ENCODE measurements at places on chromosomes 3 and 15.
A peak's percentile ranks its signal among the peaks of the same experiment; 100 is the strongest.

- peak; percentile 43 for DNase-seq
These were observed 42.6 kb downstream of the PPCDC start for GRCh38 chr15:75065851-75066509.

GRCh38 chr15:48479751-48480150 is 148.5 kb downstream of the DUT start:
- DNase-seq, result no peak

- DNase-seq, result peak; percentile 88
These were observed 3.8 kb downstream of the PKM start for GRCh38 chr15:72227192-72227586.

DNA sequence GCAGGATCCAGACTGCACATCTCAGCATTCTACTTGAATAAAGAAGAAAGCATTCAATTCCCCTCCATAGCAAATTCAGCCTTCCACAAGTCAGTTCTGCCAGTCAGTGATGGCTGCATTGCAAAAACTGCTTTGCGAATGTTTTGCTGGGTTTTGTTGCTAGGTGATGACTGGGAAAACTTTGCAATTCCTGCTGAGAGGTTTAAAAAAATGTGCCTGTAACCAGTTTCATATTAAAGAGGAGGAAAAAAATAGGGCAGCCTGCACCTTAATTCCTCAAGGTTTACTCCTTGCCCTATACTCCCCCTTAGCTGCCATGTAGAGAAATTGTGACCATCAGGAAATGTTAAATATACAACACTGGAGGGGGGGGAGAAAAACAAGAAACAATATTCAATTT is 225.6 kb upstream of the ATP11B start:
- DNase-seq, result peak; percentile 5

DNA sequence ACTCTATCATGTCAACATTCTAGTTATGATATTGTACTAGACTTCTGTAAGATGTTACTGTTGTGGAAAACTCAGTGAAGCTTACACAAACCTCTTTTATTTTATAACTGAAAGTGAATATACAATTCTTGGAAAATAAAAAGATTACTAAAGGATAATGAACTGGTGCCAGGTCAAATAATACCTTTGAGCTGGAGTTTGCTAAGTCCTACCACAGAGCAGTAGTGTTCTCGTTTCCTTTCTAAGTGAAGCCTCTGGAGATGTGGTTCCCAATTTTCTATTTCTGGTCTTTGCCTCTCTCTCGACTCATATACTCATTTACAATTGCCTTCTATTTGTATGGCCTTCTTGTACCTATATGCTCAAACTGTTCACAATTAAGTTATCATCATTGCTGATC is 942.9 kb downstream of the SQOR start:
- DNase-seq, result no peak

- peak; percentile 66 for DNase-seq
These were observed at the start of the genes SNRPN and SNURF for GRCh38 chr15:24954783-24955530. SNRPN (plus strand) TSS chr15:24954987; CDS start chr15:24974454, 19,467 bp downstream. SNURF (plus strand) TSS chr15:24954987; CDS start chr15:24955049, 62 bp downstream.

GRCh38 chr15:81897057-81897677 is 148.7 kb downstream of the MEX3B start:
- DNase-seq, result peak; percentile 87

- no peak for DNase-seq
These were observed 29.4 kb downstream of the MELTF start for GRCh38 chr3:197000211-197000610.

Data from fibroblast of upper back skin (primary cell).